ENCODE measurements at places on chromosomes 7 and 10. TPM values are rescaled to one million over a fixed set of nuclear protein-coding genes. Genes with fewer than 3 reads are reported as not detected.

The GBX1 gene
- total RNA-seq, result not detected

The TEX36 gene
- total RNA-seq, result not detected

The IGFBP1 gene
- total RNA-seq, result 3.5 TPM

The NRP1 gene
- total RNA-seq, result 55.6 TPM

- DNase-seq, result no peak
These were observed 84.7 kb upstream of the TMEM168 start for GRCh38 chr7:112874909-112875308.

GRCh38 chr10:103870516-103870915, 15.1 kb upstream of the SH3PXD2A start:
- no peak for DNase-seq

- peak; percentile 91 for DNase-seq
These were observed 45.7 kb upstream of the RBM33 start for GRCh38 chr7:155598810-155599210.

- DNase-seq, result no peak
These were observed 29.8 kb downstream of the HSPA12A start for GRCh38 chr10:116712519-116712918.

GRCh38 chr7:111833466-111833865, 271.2 kb upstream of the IMMP2L start:
- DNase-seq, result no peak

DNA sequence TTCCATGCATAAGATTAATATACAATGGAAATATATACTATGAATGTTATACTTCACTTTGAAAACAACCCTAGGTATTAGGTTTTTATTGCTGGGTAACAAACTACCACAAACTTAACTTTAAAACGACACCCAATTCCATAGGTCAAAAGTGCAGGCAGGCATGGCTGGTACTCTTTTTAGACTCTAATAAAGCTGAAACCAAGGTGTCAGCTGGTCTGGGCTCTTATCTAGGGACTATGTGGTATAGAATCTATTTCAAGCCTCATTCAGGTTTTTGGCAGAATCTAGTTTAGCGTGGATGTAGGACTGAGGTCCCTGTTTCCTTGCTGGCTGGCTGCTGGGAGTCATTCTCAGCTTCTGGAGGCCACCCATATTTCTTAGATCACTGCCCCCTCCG, 65.0 kb upstream of the TMEM168 start:
- DNase-seq, result no peak

- no peak for DNase-seq
These were observed 74.0 kb upstream of the AFAP1L2 start for GRCh38 chr10:114478281-114478680.

All from liver (tissue), 10 donors.